Central memory CD4-positive, alpha-beta T cell (primary cell): ENCODE measurements at places on chromosomes 7 and 10.
A peak's percentile ranks its signal among the peaks of the same experiment; 100 is the strongest.

GRCh38 chr7:80287400-80288174, 153.0 kb downstream of the GNAI1 start:
- no peak for DNase-seq

- no peak for DNase-seq
Observed at GRCh38 chr10:122515022-122515424, 45.5 kb upstream of the DMBT1 start.

DNA sequence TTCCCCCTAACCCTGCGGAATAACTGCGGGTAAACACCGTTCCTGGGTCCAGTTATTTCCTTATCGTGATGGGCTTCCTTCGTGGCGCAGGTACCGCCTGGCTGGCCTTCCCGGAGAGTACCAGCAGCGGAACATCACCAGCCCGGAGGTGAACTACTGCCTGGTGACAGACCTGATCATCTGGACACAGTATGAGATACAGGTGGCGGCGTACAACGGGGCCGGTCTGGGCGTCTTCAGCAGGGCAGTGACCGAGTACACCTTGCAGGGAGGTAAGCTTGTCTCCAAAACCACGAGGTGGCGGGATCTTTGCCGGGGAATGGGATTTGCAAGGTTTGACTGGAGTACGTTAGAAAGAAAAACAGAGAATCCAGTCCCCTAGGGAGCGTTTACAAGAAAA, 665.0 kb upstream of the FOXK1 start:
- DNase-seq = no peak

DNA sequence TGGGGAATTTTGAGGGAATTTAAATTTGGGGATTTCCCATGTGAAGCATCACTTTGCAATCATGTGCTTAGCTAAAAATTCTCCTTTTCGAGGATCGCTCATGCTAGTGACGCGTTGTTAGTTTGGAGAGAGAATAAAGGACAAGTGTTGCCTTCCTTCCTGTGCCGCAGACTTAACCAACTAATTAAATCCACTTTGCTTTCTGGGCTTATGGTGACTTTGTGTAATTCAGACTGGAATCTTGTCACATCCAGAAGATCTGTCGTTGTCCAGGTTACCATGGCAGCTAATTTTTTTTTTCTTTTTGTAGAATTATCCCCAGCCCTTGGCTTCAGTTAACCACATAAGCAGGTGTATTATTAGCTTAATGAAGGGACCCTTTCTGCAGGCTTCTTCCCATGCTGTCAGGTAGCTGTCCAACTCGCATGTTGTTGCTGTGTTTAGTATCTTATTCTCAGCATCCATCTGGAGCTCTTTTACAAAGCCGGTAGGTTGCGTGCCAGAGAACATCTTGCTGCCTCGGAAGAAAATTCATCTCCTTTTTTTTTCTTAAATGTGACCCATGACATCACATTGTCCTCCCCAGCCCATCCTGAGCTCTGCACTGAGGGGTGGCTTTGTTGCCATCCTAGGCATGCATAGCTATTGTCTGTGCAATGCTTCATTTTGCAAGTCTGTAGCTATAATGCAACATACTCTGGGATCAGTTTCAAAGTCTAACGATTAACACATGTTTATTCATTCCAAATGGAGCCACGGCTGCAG, 47.2 kb upstream of the NRP1 start:
- DNase-seq = no peak

GRCh38 chr7:107659666-107660065, 962 bp upstream of the SLC26A4 start:
- peak; percentile 3 for DNase-seq

DNA sequence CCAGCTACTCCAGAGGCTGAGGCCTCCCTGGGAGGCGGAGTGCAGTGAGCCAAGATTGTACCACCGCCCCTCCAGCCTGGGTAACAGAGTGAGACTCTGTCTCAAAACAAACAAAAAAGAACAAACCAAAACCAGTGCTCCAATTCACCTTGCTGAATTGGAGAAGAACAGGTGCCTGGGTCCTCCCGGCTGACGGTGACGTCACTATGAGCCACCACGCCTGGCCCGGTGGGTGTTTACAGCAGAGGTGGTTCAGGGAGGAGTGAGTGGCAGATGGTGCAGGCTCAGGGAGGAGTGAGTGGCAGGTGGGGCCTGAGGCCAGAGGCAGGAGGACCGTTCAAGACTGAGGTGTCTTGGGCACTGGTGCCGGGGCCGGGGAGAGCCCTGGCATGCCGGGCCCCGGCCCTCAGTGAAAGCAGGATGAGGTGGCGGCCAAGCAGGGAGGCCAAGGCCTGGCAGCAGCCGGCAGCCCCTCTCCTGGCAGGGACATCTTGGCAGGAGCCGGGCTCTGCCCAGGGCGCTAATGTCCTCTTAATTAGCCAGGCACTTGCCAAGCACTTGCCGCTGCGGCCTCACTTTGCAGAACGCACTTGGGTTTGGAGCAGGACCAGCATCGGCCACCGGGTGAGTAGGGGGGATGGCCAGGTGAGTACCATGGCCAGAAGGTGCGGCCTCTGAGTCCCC, 162.8 kb upstream of the TNRC18 start:
- no peak for DNase-seq

DNA sequence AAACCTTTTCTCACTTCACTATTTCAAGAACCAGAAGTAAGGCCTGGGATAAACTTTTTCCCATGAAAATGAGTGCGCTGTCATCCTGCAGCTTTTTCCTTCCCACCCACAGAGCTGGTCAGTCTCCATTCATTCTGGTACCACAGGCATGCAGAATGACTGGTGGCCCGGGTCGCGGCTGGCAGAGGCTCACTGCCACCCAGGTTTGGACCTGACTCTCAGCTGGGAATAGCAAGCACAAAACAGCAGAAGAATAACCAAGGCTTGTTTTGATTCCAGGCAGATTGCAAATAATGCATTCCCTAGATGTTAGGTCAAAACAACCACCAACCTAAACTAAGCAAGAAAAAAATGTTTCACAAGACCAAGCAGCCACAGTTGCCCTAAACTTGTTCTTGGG, 190.5 kb upstream of the NRP1 start:
- no peak for DNase-seq

- no peak for DNase-seq
Observed at GRCh38 chr7:4712281-4713182, 30.4 kb downstream of the FOXK1 start.

DNA sequence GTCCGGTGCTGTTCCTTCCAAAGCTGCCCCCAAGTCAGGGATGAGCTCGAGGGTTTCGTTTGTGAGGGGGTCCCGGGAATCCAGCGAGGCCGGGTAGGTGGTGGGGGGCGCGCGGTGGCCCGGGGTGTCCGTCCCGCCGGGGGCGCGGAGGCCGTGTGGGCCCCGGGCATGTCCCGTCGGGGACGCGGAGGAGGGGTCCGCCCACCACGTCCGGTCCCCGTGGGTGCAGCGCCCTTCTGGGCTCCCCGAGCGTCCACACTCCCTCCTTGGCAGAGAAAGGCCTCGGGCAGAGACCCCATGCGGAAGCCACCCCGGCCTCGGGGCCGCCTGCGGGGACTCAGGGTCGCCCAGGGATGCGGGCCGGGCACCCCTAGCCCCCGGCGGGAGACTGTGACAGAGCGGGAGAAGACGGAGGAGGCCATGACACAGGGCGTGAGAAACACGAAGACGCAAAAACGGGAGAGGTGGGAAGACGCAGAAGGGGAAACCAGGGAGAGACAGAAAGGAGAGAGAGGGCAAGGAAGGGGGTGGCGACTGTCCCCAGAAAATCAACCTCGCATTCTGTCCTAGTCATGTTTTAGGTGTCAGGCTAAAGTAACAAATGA, 640 bp upstream of the ZNF425 start:
- peak; percentile 49 for DNase-seq
